ENCODE measurements at places on chromosomes 7 and 10.

- DNase-seq, result no peak
Measured at GRCh38 chr7:157415486-157415885, 78.7 kb downstream of the DNAJB6 start.

GRCh38 chr7:89809291-89809690, 345.0 kb upstream of the STEAP1 start:
- no peak for DNase-seq

DNA sequence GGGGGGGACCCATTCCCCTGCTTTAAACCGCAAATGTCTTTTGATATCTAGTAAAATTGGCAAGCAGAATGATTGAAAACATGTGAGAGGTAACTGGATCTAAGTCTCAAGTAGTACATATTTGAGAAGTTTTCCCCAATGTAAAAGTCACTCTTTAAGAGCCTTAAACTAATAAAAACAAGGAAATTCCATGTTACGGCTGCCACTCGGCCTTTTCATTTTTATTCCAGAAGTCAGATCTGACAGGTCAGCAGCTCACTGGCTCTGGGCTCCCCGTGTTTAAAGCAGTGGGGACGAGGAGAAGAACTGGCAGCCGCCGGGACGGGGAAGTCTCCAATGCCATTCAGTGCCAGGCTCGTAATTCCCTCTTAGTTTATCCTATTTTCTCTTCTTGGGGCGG, 80.7 kb downstream of the CUX1 start:
- no peak for DNase-seq

DNA sequence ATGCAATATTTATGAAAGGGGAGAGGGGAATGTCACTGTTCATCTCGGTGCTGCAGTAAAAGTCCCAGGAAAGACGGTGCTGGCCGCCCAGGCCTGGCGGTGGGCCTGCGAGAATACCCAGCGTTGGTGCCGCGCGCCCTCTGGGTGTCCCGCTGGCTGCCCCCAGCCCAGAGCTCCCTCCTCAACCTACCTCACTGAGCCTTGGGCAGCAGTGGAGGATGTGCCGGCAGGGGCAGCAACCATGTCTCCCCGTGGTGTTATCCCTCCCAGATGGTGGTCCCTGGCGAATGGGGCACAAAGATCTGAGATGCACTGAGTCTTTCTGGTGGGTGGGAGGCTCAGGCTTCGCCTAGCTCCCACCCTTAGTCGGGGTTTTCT, 9.5 kb upstream of the TLX1 start:
- no peak for DNase-seq

- peak; percentile 49 for DNase-seq
Measured at GRCh38 chr7:98872328-98872924, 2.6 kb upstream of the TMEM130 start.

GRCh38 chr7:118452128-118452527, 227.6 kb downstream of the ANKRD7 start:
- no peak for DNase-seq

GRCh38 chr7:69951458-69951857, 353.2 kb downstream of the AUTS2 start:
- no peak for DNase-seq

GRCh38 chr7:121017586-121017985, 29.1 kb downstream of the CPED1 start:
- DNase-seq, result no peak

GRCh38 chr10:3503299-3503698, 281.7 kb downstream of the KLF6 start:
- no peak for DNase-seq

DNA sequence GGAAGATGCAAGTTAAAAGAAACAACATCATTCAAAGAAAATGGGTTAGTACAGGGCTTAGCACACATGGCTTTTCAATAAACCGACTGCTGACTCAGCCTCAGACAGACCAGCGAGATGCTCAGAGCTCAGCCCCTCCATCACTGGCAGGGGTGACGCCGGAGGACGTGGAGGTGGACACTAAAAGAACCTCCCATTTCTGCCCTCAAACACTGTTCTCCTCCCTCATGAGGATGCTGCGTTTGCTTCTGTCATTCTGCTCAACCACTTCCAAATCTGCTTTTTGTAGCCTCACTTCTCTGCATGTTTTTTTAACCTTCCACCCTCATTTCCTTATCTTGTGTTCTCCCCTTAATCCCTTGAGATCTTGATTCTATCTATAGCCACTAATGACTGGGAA, 15.3 kb downstream of the DENND11 start:
- no peak for DNase-seq

DNA sequence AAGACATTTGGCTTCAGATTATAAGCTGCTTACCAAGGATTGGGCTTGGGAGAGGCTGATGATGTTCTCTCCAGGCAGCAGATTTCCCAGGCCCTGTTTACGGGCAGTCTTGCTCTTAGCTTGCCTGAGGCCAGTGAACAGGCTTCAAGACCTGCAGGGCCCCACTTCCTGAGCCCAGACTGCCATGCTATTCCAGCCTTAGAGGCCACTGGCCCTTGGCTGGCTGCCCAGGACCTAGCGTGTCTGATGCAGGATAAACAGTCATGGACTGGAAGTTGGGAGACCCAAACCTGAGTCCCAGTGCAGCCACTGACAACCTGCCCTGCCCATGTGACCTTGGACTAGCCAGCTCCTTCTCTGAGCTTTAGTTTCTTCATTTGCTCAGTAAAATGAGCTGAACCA, 2.9 kb downstream of the PRXL2A start:
- no peak for DNase-seq

DNA sequence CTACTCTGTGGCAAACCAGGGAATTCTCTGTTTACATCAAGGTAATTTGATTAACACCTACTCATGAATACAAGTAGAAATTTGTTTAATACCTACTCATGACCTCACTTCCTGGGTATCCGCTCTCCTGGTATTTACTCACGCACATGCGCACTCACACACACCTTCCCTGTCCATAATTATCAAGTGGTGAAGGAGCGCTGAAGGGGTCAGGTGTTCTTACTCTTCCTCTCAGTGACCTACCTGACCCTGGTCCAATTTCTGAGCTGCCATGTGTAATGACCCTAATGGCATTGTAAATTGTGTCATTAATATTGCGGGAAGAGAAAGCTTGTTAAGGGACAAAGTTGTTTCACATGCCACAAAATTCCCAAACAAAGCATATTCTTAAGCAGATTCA, 41.3 kb upstream of the TRIL start:
- DNase-seq, result no peak

DNA sequence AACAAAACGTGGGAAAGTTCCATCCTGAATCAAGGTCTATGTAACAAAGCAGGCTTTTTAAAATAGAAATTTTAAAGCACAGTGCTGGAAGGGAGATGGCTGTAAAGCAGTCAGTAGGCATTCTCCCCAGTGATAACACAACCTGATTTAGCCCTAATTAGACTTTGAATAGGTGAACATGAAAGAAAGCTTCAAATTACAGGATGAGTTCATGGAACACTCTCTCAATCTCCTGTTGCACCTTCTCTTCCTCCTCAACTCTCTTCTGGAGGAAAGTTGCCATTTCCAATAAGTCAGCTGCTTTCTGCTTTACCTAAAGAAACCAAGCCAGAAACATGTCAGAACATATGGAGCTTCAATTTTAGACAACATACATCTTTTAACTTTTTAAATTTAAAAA, 20.1 kb downstream of the SFR1 start:
- DNase-seq, result no peak

GRCh38 chr10:132065491-132066105, at the start of gene JAKMIP3:
Gene JAKMIP3, plus strand, starts transcription at chr10:132065946. Its CDS starts 38,863 bp downstream, at chr10:132104809.
- peak; percentile 65 for DNase-seq

DNA sequence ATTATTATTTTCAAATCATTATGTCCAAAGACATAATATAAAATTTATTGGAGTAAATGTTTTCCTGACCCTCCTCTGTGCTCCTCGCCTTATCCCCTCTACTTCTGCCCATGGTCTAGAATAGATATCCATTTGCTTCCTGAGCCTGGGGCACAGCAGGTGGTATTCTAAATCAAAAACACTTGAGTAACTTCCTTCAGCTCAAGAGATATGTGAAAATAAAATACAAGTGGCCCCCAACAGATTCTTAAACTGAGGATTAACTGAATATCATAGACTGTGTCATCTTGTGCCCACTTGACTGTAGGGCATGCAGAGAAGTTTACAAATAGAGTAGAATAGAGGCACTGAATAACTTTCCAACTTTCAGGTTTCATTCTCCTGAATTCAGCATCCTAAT, 59.1 kb downstream of the HGF start:
- DNase-seq, result no peak

DNA sequence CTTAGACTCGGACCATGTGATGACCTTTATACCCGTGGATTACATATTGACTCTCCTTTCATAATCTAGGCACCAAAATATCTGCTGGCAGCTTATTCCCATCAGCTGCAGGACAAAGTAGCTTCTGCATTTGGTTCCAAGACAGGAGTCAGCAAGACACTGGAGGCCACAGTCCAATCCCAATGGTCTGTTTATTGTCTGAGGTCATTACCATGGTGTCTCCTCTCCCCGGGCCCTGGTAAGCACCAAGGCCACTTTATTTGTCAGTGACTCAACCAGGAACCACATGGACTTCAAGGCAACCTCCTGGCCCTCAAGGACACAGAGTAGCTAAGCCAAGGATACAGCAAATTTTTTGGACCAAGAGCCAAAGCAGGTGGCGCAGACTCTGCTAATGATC, 36.1 kb downstream of the KCNMA1 start:
- no peak for DNase-seq

GRCh38 chr10:133088179-133088955, 643 bp downstream of the ADGRA1 start:
- no peak for DNase-seq

All from Caco-2 (cell line).